ENCODE measurements at places on chromosomes 6 and 20.
A peak's percentile ranks its signal among the peaks of the same experiment; 100 is the strongest.

- no peak for DNase-seq
Measured at GRCh38 chr20:37243076-37243936, 18.3 kb downstream of the GHRH start.

DNA sequence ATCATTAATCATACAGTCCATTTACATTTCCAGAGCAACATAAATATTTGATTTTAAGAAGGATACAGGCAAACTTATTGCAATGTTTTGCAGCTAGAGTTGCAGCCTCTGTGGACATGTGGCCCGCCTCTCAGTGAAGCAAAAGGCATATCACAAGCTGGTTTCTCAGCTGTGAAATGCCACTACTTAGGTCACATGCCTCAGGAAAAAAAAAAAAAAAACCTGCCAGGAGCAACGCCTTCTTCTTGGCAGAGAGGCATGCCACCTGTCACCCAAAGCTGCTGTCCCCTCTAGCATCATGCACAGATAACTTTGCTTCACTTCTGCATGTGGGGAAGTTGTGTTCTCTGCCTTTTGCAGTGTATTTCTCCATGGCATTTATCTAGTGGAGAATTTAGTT, 18.5 kb downstream of the GRM1 start:
- no peak for DNase-seq

DNA sequence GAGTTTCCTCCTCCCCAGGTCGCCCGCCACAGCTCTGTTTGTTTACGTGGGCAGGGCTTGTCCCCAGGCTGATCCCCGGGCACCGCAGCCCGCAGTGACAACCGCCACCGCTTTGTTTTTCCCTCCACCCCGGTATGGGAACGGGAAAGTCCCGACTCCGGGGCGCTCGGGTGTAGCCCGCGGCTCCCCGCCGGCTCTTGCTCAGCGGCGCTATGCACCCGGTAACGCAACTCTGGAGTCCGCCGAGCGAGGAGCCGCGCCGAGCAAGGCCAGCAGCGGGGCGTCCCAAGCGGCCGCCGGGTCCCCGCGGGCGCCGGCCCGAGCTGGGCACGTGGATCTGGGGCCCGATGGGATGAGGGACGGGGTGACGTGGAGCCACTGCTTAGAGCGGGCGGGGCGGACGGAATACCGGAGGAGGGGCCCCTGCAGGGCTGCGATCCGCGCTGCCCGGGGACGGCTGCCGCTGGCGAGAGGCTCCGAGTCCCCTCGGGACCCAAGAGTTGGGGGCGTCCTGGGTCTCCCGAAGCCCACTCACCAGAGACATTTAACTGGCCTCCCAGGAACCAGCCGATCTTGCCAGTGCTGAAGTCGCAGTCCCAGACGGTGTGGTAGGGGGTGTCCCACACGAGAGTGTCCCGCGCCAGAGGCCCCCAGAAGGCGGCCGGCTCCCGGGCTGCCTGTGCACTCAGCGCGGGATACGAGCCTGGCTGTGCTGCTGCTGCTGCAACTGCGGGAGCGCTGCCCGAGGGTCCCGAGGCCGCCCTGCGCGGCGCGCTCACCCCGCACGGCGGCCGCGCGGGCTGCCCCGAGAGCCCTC, 497 bp downstream of the ACSS1 start:
- peak; percentile 76 for DNase-seq

GRCh38 chr6:157935786-157936185, 45.9 kb upstream of the SYNJ2 start:
- DNase-seq = no peak

- DNase-seq = no peak
Measured at GRCh38 chr6:147909640-147910039, 401.1 kb downstream of the SAMD5 start.

GRCh38 chr6:137126875-137127485, 46.5 kb downstream of the IL22RA2 start:
- DNase-seq = no peak

GRCh38 chr6:32113386-32114352, 4.5 kb upstream of the TNXB start:
- no peak for DNase-seq

DNA sequence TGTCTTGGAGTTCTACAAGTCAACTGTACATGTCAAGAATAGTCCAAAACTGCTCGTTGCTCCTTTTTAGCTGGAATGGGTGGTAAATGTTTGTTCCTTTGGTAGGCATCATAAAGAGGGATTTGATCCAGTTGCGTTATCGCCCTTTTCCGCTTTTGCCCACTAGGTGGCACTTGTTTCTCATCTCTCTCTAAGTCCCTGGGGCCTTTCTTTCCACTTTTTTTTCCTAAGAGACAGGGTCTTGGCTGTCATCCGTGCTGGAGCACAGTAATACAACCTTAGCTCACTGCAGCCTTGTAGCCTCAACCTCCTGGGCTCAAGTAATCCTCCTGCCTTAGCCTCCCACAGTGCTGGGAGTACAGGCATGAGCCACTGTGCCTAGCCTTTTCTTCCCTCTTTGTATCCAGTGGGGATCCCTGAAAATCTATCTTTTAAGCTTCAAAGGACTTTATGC, 20.7 kb downstream of the GTPBP2 start:
- peak; percentile 67 for DNase-seq

DNA sequence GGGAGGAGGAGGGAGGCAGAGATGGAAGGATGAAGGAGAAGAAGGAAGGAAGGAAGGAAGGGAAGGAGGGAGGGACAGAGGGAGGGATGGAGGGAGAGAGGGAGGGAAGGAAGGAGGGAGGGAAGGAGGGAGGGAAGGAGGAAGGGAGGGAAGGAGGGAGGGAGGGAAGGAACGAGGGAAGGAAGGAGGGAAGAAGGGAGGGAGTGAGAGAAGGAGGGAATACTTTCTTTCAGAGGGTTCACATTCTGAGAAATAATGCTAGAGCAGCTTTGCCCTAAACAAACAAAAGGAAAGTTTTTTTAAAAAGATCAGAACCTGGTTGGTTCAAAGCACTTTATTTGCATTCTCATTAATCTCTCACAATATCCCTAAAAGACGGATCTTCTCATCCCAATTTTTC, 96.1 kb upstream of the NXT1 start:
- DNase-seq = no peak

DNA sequence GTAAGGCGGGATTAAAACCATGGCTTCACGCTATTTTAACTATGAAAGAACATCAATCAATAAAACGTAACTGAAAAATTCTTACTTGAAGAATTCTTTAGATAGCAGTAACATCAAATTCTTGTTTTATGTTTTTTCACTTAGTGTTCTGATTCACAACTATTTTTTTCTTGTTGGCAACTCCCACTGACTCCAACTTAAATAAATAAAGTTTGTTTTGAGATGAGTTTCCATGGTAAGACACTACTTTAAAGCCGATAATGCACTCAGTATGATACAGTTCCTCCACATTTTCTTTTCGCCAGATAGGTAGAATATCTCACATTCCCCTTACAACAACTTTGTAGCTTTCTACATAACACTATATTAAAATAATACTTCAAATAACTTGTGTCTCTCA, 33.1 kb upstream of the CNKSR3 start:
- no peak for DNase-seq
